NCI-H1105 (cell line): ENCODE measurements at places on chromosomes 6 and 20.

DNA sequence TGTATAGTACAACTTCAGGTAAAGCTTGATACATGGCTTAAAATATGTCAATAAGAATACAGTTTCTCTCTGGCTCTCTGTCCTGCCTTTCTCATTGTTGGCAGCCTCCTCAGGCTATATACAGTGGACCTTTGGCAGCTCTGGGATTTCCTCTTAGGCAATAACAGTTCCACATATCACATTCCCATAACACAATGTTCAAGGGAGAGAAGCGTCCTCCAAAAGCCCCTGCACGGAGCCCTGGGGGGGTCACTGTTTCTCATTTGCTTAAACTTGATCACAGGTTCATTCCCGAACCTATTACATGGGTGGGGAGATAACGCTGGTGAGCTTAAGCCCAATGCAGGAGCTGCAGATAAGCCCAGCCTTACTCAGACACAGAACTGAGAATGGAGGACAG lies 4.4 kb upstream of the FLRT3 start:
- DNase-seq = no peak

DNA sequence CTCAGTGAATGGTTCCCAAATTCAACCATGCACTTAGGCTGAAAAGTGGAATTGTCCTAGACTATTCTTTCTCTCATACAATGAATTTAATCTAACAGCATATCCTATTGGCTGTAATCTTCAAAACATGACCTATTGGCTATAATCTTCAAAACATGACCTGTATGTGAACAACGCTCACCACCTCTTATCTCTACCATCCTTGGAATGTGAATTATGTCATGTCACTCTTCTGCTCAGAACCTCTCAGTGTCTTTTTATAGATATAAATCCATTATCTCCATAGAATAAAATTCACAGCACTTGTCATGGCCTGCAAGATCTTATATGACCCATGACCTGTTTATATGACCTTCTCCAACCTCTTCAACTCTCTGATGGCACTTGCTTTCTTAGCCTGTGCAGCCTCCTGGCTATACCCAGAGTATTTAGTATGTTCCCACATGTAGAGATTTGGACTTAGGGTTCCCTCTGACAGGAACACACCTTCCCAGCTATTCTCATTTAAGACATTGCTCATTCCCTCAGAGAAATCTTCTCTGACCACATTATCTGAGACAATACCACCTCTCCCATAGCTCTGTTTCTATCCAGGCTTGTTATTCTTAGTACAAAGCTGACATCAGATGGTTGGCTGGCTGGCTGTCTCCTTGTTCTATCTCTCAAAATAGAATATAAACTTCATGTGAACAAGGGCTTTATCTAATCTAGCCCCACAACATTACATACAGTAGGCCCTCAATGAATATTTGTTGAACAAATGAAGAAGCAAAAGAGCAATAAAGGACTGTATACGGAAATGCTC lies 275.0 kb upstream of the PREP start:
- no peak for DNase-seq

- DNase-seq = no peak
Observed at GRCh38 chr6:138346302-138347195, 31.2 kb upstream of the SMIM28 start.

DNA sequence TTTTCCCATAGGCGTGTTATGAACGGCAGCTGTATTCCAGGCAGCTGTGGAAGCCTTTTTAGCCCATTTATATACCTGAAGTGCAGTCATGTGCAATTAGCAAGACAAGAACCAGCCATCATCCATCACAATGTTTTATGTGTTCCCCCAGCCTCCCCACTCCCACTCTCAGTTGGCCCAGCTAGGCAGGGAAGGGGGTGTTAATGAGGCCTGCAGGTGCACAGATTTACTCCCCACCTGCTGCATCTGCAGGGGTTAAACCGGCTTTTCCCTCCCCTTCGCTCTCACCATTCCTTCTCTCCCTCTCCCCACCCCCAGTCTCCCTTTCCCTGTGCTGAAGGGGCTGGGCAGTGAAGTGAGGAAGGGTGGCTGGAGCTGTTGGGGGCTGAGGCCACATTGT lies 149.8 kb upstream of the AKAP12 start:
- peak; percentile 55 for DNase-seq

- no peak for DNase-seq
Observed at GRCh38 chr6:136873748-136874147, 48.4 kb upstream of the SLC35D3 start.
